SK-N-MC (cell line): ENCODE measurements at places on chromosomes 13 and 19.

DNA sequence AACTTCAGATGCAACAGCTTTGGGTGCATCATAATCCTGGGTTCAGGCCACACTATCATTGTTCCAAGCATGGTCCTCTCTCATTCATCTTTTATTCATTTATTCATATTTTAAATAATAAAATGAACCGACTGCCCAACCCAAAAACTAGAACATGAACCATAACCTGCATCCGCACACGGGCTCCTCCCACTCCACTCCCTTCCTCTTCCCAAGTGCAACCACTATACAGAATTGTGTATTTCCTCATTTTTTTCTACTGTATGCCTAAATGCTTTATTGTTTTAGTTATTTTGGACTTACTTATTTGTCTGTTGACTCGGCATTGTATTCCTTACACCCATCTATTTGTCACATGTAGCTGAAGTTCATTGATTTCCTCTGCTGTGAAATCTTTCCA is 30.7 kb upstream of the POMP start:
- DNase-seq: no peak

DNA sequence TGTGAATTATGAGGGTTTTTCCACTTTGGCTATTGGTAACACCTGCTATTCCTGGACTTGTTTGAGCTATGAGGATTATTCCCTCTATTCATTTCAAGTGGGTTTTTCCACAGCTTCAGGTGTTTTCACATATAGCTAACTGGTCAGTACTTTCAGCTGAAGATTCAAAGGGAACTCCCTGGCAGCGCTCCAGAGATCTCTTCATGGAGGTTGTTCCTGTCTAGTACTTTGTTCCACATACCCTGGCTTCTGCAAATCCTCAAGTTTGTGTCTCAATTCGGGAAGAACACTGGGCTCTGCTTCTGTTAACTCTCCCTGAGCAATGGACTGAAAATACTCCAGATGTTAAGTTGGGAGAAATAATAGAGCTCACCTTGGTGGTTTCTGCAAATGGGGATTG is 5.6 kb upstream of the ZNF607 start:
- DNase-seq: no peak

DNA sequence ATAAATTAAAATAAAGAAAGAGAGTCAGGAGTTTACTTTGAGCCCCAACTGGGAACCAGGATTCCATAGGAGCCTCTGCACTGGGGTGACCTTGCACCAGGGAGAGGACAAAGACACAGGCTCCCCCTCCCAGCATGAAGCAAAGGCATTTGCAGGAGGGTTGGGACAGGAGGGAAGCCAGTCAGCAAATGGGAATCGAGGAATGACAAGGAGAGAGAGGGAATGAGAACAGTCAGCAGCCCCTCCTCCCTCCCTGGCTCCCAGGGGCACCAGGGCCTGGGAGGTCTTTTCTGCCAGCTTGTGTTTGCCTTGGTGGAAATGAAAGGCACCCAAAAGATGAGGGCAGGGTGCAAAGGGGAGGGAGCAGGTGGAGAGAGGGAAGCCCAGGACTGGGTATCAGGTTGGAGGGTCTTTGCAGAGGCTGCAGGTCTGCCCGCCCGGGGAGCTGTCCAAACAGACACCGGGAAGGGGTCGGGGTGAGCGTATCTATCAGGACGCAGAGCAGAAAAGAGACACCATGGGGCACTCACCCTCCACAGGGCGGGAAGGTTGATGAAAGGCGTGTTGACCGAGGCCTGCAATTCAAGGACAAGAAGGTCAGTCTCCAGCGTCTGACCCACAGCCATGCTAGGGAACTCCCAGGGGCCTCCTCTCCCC is 3.8 kb downstream of the SBSN start:
- DNase-seq: no peak

DNA sequence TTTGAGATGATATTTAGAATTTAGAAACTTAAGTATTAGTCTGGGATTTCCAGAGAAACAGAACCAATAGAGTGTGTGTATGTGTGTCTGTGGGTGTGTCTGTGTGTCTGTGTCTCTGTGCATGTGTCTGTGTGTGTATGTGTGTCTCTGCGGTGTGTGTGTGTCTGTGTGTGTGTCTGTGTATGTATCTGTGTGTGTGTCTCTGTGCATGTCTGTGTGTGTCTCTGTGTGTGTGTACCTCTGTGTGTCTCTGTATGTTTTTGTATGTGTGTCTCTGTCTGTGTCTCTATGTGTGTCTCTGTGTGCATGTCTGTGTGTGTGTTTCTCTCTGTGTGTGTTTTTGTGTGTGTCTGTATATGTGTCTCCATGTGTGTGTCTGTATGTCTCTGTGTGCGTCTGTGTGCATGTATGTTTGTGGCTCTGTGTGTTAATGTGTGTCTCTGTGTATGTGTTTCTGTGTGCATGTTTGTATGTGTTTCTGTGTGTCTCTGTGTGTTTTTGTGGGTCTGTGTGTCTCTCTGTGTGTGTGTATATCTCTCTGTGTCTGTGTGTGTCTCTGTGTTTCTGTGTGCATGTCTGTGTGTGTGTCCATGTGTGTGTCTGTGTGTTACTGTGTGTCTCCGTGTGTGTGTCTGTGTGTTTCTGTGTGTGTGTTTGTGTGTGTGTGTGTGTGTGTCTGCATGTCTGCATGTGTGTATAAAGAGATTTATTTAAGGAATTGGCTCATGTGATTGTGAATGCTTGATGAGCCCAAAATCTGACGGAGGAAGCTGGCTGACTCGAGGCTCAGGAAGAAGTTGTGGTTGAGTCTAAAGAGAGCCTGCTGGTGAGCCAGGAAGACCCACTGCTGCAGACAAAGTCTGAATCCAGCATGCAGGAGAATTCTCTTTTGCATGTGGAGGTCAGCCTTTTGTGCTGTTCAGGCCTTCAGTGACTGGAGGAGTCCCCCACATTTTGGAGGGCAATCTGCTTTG is 22.2 kb downstream of the GPR42 start:
- DNase-seq: no peak

DNA sequence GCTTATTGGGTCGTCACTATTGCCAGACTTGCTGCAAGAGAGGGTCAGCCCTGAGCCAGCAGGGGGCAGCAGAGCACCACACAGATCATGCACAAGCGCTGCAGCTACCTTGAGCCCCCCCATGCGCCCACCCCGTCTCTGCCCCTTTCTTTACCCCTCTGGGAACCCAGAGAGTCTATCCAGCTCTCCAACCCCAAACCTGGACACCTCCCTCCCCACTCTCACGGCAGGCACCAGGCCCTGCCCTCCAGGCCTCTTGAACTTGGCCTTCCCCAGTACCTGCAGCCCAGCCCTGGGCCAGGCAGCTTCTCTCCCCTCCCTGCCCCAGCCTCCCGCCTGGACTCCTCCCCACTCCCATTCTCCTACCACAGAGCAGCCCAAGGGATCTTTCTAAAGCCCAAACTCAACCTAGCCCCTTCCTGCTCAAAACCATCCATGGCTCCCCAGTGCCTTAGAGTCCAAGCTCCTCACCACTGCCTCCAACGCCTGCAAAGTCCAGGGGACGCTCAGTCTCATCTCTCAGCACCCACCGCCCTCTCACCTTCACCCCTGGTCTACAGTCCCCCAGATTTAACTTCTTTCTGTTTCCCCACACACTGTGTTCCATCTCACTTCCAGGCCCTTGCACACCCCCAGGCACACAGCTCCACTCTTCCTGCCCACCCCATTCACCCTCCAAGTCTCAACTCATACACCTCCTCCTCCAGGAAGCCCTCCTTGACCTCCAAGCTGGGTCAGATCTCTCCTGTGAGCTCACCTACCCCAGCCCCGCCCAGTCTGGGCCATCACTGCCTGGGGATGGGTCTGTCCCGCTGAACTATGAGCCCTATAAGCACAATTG is 9.4 kb upstream of the CEACAM16 start:
- peak; percentile 39 for DNase-seq

DNA sequence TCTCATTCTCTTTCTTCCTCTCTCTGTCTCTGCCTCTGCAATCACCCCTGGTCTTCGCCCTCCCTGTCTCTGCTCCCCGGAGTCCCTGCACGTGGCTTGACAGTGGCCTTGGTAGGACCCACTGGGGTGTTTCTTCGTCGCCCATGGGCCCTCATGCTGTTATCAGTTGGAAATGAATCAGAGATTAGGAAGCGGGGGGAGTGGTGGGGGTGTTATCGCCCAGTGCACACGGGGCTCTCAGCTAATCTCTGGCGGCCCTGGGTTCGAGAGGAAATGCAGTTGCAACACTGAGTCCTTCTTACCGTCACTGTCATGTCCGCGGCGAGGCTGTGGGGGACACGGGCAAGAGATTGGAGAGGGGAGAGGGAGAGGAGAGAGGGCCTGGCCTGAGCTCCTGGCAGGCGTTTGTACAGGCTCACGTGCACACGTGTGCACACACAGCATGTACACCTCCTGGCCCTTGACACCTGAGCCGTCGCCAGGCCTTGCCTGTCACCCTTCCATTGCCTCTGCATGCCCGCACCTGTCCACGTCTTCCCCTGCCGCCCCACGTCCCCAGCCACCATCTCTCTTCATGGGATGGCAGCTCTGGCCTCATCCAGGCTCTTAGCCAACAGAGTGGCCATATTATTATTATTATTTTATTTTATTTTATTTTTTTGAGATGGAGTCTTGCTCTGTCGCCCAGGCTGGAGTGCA is 37.8 kb upstream of the SLC7A10 start:
- no peak for DNase-seq

- no peak for DNase-seq
Measured at GRCh38 chr13:35876601-35877000, 254.6 kb downstream of the DCLK1 start.

- no peak for DNase-seq
Measured at GRCh38 chr19:55223291-55224037, 5.1 kb downstream of the TMEM86B start.

DNA sequence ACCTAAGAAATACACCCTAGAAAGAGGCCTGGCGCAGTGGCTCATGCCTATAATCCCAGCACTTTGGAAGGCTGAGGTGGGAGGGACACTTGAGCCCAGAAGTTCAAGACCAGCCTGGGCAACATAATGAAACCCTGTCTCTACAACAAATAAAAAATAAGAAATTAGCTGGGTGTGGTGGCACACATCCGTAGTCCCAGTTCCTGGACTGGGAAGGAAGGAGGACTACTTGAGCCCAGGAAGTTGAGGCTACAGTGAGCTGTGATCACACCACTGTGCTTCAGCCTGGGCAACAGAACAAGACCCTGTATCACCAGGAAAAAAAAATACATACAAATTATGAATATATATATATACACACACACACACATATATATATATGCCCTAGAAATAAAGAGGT is 42.7 kb downstream of the PHF11 start:
- no peak for DNase-seq

DNA sequence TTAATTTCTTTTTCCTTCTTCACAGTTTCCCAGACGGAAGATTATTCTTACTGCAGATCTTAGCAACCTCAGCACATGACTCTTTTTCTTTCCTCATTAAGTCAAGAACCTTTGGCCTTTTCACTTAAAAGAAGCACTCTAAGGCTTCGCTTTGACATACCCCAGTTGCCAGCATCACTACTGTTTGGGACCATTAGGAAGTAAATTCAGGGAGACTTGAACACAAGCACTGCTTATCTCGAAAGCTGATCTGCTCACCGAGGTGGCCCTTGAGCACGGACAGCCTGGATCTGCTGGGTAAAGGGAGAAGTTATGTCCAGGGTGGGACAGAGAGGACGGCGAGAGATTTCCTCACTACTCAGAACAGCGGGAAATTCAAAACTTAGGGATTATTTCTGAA is 151.4 kb upstream of the RNF113B start:
- no peak for DNase-seq

- DNase-seq: peak; percentile 12
Measured at GRCh38 chr13:93771227-93771626, 544.6 kb downstream of the GPC6 start.

GRCh38 chr19:13297023-13297422 is 146.8 kb downstream of the IER2 start:
- no peak for DNase-seq

DNA sequence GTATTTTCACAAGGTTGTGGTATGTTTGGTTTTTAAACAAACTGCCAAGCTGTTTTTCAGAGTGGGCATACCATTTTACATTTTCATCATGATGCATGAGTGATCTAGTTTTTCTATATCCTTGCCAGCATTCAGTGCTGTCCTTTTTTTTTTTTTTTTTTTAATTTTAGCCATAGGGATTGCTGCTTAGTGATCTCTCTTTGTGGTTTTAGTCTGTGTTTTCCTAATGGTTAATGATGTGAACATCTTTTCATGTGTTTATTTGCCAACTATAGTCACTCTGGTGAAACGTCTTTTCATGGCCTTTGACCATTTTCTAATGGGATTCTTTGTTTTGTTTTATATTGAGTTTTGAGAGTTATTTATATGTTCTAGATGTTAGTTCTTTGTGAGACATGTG is 59.7 kb downstream of the SHISA2 start:
- DNase-seq: no peak

DNA sequence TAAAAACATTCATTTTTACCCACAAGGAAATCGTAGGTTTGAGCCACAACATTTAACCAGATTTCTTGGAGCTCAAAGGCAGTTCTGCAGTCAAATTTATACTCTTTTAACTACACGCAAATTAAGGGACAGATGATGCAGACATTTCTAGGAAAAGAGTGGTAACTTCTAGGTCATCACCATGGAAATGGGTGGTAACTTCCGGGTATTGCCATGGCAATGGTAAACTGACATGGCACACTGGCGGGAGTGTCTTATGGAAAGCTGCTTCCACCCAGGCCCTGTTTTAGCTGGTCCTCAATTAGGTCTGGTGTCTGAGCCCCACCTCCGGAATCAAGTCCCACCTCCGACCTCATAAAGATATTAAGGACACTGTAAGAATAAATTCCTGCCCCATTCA is 10.4 kb upstream of the LYPD5 start:
- DNase-seq: no peak

DNA sequence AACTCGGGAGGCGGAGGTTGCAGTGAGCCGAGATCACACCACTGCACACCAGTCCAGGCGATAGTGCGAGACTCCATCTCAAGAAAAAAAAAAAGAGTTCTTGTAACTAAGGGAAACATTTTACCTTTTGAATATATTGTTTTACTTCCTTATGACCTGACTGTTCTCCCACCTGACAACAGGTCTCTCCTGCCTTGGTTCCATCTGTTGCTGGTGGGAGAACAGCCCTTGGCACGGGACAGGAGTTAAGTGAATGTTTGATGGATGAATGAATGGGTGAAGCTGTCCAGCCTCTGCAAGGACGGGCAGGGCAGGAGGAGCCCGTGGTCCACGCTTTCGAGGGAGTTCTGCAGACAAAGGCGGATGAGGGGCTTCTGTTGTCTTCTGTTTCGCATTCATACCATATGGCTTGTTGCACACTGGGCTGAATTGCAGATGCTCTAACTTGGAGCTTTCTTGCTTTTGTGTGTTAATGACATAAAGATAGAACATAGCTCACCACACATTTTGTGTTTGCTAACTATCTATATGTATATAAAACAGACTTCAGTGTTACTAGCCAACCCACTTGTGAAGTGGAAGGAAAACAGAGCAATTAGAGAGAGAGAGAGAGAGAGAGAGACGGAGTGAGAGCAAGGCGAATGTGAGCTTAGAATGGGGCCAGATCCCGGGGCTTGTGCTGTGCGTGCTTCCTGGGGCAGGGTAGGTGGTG is 16.2 kb upstream of the CCNE1 start:
- no peak for DNase-seq

GRCh38 chr13:20291675-20292074 is 59.6 kb upstream of the GJB6 start:
- DNase-seq: no peak

- no peak for DNase-seq
Measured at GRCh38 chr19:47719047-47719859, 6.0 kb downstream of the EHD2 start.
